Neural crest cell (in vitro differentiated cells): ENCODE measurements at places on chromosomes 4 and X.

GRCh38 chr4:7207628-7208231 lies 15.4 kb downstream of the SORCS2 start:
- no peak for DNase-seq

DNA sequence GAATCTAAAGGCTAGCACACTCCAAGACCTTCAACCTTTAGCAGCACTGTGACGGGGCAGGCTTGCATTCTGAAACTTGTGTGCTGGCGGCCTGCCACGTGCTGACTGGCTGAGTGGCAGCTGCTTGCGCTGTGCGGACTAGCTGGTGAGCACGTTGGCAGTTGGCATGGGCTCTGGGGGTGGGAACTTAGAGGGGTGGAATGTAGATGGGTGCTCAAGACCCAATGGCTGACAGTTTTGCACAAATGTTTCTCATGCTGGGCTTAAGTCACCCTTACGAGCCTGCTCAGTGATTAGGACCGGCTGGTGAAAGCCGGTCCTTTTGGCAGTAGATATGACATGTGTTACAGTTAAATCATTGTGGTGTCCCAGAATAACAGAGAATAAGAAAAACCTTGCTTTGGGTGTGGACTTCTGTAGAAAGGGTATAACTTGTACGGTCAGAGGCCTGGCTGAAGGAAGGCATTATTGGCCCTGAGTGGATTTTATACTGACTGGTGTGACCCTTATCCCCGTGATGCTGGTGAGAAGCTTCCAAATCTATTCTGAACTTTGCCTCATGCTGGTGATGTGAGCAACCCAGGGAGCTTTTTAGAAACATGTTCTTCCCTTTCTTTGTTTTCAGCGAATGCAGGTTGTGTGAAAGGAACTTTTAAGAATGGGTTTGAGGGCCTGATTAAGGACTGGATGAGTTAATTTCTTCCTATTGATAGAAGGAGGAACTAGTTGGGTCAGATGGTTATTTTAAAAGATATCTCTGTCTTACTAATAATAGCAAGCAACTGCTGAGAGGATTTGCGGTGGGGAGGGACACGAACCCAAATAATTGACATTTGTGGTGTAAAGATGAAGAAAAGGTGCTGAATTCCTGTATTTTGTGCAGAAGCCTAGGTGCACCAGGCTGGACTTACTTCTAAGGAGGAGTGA lies 107.4 kb upstream of the SLC4A4 start:
- DNase-seq: no peak

GRCh38 chr4:110848787-110849186 lies 225.9 kb upstream of the PITX2 start:
- no peak for DNase-seq

GRCh38 chrX:150627957-150628356 lies 59.5 kb downstream of the MTM1 start:
- no peak for DNase-seq

- DNase-seq: no peak
Measured at GRCh38 chrX:23246001-23246400, 88.6 kb upstream of the PTCHD1 start.

- DNase-seq: no peak
Measured at GRCh38 chrX:96417695-96418094, 266.9 kb upstream of the DIAPH2 start.

DNA sequence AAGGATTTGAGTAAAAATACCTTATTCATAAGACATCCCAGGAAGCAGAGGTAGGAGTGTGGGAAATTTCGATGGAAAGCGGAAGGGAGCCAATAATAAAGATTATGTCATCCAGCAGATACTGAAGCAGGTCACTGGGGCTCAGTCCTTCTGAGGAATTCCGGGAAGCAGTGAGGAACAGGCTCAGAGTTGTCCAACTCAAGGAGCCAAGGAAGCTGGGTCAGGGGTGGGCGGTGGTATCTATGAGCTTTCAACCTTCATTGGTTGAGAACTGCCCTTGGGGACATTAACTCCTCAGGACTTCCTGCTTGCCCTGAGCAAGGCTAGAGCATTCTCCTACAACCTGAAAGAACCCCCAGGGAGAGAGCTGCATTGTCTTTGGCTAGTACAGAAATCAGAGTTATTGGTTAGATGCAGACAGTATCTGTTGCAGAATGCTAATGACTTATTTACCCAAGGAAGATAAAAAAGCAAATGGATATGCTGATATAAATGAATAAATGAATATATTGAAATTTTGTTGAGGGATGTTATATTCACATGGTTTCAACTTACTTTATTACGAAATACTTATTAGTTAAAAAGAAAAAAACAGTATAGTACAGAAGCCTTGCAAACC lies 68.2 kb downstream of the DMP1 start:
- DNase-seq: no peak

DNA sequence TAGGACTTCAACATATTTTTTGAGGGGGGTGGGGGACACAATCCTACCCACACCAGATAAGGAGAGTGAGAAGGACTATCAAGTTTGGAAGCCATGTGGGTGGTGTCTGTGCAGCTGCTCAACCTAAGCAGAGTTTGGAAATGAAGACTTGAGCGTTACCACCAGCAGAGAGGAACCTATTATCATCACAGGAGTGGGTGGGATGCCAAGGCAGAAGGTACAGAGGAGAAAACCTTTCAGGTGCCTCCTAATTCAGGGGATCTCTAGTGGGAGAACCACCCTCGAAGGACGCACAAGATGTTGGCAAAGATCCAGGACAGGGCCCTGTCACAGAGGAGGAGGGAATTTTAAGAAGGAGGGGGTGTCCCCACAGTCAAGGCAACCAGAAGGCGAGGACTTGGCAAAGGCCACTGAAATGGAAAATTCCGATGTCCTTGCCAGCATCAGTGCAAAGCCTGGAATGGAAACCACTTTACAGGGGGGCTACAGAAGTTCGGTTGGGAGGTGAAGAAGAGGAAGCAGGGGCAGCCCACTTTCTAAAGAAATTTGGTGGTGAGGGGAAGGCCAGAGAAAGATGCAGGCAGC lies 8.4 kb upstream of the GPM6B start:
- DNase-seq: no peak

GRCh38 chr4:15920723-15921591 lies 17.6 kb downstream of the FGFBP1 start:
- no peak for DNase-seq

DNA sequence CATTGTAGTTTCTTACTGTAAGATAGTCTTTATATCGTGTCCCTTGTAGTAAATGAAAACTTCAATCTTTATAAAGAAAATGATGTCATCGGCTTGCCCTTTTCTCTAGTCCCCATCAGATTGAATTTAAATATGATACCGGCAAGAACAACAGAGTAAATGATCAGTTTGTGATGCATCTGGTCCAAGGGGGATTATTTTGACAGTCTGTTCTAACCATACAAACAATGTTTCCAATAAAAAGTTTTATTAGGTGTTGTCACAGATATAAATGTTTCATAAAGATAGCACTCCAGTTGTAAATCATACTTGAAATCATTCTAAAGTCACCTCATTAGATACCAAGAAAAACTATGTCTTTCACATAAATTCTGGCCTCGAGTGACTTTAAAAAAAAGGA lies 72.3 kb downstream of the SLC9A6 start:
- DNase-seq: no peak

DNA sequence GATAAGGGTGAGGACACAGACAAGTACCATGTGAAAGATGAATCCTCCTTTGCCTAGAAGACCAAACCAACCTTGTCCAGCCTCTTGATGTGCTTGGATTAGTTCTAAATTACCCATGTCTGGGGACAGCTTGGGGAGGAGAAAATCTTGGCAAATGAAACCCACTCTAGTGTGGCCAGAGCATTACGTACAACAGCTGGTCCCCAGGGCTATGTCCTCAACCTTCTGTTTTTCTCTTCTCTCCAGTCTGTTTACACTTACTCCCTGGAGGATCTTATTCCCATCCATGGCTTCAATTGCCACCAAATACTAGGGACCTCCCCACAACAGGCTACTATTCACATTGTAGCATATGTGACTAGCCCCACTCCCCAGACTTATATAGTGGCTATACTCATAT lies 384.5 kb downstream of the OPHN1 start:
- DNase-seq: no peak

DNA sequence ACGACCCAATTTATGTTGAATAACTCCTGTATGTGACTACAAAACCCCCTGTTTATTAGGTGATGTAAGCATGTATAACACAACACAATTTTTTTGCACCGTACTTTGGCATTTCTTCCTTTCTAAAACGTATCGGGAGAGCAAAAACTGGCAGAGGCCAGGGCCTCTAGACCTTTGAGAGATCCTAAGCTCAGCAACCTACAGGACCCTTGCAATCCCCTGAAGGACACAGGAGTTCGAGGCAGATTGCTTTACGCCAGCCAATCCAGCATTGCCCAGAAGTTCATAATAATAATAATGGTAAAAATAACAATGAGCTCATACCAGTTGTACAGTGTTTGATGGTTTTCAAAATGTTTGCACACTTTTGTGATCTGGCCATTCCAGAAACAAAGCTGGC lies 7.7 kb downstream of the NKX3-2 start:
- DNase-seq: no peak
